ENCODE measurements at places on chromosomes 1 and 21.

DNA sequence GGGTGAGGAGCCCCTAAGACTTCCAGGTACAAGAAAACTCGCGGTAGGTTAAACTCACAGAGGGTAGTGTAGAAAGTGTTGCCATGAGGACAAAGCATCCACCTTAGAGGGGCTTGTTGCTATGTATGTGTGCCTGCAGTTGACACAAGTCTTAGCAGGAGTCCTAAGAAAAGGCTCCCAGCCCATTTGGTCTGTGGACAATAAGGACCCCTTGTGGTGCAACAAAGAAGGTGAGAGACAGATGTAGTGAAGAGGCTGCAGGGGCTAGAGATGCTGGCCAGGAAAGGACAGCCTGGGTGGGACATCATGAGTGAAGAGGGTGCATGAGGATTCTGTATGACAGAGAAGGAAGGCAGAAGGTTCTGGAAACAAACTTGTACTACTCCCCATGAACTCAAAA, 36.3 kb upstream of the IL10 start:
- DNase-seq, result no peak

DNA sequence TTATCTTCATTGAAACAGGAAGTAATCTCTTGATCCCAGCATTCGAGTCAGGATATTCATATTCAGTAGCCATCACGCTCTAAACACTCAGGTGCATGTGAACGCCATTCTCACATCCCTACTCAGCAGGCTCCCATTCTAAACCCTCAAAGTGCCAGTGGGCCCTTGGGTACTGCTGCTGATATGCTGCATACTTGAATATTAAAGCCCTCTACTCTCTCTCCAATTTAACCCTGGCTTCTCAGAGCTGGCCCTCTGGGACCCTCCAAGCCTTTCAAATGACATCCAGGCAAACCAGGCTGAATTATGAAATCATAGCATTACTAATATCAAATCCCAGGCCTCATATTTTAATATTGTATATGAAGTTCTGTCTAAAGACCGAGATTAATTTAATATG, 468.2 kb downstream of the NUF2 start:
- no peak for DNase-seq

- no peak for DNase-seq
Measured at GRCh38 chr1:34970829-34971228, 14.3 kb downstream of the TMEM35B start.

GRCh38 chr1:84847253-84848250, 45.5 kb downstream of the LPAR3 start:
- peak; percentile 92 for DNase-seq

- no peak for DNase-seq
Measured at GRCh38 chr1:230295367-230295766, 130.8 kb downstream of the PGBD5 start.

- peak; percentile 5 for DNase-seq
Measured at GRCh38 chr1:200699871-200700270, 30.2 kb upstream of the DDX59 start.

DNA sequence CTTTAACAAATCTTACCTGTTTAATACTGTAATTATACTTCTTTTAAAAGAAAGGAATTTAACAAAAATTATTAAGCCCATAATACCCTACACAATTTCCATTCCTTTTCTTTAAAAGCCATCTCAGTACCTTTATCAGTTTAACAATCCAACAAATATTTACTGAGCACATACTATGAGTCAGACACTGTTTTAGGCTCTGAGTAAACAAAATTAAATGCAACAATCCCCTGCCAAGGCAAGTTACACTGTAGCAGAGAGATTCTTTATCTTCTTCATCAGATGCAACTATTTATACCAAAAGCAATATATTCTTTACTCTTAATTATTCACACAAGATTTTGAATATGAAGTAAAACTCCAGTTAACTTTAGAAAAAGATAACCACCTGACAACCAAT, 12.0 kb downstream of the DENND1B start:
- no peak for DNase-seq

DNA sequence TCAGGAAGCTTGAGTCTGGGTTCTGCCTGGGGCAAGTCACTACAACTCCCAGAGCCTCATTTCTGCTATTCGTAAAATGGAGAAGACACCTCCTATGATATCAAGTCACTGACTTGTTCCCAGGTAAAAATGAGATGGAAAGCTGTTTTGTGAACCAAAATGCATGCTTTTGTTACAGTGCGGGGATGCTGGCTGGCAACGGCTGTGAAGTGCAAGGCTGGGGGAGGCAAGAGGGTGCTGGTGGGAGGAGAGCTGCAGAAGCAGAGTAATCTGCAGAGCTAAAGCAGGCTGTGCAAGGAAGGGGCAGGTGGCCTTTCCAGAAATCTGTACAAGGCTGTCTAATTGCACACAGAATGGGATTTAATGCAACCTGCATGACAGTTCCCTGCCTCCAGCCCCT, 150.9 kb downstream of the CNIH3 start:
- no peak for DNase-seq

DNA sequence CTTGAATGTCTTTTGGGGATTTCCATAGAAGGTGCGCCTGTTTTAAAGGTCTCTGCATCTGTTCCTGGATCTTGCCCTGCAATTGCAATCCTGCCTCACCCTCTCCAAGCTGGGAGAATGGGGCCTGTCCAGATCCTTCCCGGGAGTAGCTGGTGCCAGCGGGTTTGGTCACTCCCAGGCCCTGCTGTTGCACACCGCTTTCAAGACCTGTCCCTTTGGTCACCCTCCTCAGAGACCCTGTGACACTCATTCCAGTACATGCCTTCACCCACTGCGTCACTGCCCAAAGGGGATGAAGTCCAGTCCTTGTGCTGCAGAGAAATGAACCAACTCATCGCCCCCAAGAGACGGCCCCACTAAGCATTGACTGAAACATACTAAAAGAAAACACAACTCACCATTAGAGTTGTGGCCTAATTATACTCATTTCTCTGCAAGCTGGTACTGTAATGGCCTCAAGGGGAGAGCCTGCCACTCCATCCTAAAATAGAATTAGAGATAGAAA, 1.9 kb upstream of the IRF2BP2 start:
- DNase-seq, result no peak

GRCh38 chr1:22206551-22207125, 63.7 kb upstream of the WNT4 start:
- no peak for DNase-seq

GRCh38 chr1:236282719-236283118, 961 bp upstream of the ERO1B start:
- no peak for DNase-seq

GRCh38 chr1:65001231-65001792, 35.0 kb upstream of the JAK1 start:
- DNase-seq, result no peak

DNA sequence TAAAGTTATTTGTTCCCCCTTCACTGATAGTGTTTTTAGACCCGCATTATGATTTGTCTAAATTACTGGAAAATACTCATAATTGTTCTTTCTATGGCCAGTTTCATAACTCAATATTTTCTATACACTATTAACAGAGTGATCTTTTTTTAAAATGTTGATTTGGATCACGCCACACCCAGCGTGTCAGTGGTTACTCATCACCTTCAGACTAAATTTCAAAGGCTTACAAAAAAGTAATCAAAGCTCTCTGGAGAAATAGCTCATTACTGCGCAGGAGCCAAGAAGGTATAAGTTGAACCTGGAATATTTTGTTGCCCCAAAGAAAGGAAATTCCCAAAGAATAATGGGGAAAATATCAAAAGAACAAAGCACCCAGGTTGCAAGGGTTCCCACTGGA, 104.9 kb downstream of the EVI5 start:
- DNase-seq, result no peak

DNA sequence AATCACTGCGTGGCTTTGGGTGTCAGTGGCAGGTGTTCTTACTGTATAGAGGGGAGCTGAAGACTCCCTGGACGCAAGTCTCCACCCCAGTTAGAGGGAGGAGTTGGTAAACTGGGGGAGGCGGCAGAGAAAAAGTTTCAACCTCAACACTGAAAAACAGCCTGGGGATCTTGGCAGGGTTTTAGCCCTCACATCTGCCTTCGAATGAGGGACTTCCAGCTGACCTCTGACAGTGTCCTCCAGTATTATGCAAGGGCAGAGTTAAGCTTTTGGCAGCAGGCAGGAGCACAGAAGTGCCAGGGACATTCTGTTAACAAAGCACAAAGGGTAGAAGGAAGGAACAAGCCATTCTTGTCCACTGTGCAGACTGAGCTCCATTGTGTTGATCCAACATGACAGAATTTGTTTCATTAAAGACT, 41.2 kb upstream of the RAB4A start:
- no peak for DNase-seq

- DNase-seq, result no peak
Measured at GRCh38 chr1:164735315-164736052, 176.5 kb downstream of the PBX1 start.

DNA sequence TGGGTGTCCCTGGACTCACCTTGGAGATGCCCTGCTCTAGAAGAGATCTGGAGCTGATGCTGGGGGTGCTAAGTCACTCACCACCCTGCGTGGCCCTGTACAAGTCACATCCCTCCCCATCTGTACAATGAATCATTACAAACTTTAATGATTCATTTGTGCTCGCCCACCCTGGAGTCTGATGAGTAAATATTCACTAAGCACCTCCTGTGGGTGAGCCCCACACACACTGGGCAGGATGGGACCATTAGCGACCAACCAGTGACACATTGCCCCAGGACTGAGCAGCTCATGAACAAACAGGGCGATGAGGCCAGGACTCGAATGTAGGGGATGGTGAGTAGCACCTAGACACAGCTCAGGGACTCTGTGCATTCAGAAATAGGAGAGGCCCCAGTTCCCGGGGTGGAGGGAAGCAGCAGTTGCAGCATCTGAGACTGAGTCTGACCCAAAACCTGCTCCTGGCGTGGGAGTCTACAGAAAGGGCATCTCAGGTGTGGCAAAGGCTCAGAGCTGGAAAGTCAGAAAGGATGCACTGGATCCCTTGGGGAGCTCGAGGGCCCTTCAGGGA, 18.1 kb upstream of the PDZK1IP1 start:
- DNase-seq, result no peak

DNA sequence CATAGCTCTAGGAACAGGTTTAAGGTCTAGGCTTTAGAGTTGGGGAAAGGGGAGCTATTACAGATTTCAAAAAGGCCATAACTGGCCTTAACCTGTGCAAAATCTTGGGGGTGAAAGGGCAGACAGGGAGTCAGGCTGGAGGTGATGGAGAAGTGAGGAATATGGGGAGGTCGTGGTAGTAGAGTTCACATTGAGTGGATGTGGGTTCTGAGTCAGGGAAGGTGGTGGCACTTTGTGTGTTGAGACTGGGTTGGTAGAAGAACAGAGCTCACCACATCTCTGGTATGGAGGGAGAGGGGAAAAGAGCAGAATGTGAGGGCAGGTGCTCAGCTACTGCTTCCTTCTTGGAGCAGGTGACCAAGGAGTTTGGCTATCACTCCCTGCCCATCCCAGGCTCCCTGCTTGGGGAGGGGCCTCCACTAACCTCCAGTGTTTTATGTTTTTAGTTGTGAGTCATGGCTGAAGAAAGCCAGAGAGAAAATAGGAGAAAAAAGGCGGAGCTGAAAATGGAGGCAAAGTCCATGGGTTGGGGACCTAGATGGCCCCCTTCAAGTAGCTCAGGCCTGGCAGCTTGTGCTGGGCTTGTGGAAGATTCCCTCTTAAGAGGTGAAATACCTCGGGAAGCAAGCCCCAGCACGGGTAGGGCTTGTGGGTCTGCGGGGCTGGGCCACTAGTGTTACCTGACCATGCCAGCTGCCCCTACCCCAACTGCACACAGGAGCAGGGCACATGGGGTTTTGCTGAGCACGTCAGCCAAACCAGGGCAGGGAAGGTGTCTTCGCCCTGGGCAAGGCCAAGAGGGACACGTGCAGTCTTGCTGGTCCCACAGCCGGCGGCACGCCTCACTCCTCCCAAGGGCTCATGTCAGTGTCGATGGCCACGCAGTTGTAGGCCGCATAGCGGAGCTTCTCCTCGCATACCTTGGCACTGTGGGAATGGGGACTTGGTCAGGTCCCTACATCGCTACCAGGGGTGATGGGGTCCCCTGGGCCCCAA, 8.2 kb downstream of the HECTD3 start:
- DNase-seq, result no peak

DNA sequence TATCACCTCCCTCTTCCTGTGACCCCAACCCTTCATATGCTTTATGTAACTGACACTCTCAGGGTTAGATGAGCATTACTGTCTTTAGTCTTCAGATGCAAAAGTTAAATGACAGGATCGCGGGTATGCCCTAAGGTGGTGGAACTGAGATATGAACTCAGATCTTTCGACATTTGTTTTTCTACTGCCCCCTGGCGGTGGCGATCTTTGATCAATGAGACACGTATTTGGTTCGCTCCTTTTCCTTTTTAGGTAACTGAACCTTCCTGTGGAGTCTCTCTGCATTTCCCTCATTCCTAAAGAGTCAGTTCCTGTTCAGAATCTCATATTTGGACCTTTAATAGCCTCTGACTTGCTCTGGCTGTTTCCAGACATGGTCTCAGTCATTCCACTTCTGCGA, 47.8 kb upstream of the ZP4 start:
- no peak for DNase-seq

DNA sequence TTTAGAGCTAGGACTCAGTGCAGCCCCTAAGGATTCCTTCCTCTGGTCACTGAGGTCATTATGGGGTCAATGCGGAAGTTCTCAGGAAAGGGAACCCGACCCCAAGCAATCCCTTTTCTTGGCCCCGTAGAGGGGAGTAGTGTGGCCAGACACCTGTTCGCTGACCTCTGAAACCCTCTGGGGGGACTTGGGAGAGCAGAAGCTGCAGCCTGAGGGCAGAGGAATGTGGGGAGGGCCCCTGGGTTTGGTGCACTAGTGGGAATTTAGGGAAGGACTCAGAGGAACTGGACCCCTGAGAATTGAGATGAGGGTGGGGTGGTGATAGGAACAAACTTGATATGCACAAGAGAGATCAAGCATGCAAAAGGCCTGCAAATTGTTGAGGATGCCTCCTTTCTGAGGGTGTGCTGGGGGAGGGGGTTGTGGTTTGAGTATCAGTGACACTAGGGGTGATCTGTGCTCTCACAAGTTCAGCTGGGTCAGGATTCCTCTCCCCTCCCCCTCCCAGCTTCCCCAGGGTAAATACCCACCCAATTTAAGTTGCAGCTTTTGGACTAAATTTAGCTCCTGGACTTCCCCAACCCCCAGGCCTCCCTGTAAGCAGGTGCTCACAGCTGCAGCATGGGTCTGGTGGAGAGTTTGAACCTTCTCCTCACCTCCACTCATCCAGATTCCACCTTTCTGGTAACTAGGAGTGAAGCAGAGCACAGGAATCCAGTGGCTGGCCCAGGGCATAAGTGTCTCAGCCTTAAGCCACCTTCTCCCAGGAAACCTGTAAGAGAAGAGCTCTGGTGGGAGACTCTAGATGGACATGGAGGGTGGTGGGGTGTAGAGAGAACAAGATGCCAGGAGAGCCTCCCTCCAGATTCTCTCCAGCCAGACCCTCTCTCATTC, 13.5 kb downstream of the ADAMTSL4 start:
- DNase-seq, result no peak

- DNase-seq, result peak; percentile 84
Measured at GRCh38 chr1:59484096-59484495, 187.2 kb downstream of the FGGY start.

- peak; percentile 95 for DNase-seq
Measured at GRCh38 chr1:8878698-8879463, 395 bp upstream of the ENO1 start.

DNA sequence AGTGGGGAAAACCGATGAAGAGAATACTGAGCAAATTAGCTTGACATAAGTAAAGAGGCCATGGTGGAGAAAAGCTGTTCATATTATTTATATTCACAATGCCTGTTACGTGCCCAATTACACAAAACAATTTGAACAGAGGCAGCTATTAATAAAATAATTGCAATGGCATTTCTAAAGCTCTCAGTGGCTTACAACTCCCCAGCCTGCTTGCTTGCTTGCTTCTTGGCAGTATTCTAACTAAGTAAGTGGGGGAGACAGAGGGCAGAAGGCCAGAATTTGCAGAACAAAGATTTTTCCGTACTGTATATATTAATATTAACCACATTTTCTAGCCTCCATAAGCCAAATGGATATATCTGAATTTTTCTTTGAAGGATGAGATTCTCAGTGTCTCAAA, 12.9 kb downstream of the PTPN14 start:
- DNase-seq, result no peak
